ENCODE measurements at places on chromosomes 2 and 18. TPM values are rescaled to one million over a fixed set of nuclear protein-coding genes. Genes with fewer than 3 reads are reported as not detected.

- H3K27ac ChIP-seq = no peak overlapping the region
- no peaks in the 10 kb centered on the region for H3K27me3 ChIP-seq
- no peaks in the 10 kb centered on the region for H3K4me1 ChIP-seq
- H3K4me3 ChIP-seq = no peak overlapping the region
- DNase-seq = no peak
- no peaks in the 10 kb centered on the region for H3K36me3 ChIP-seq
Measured at GRCh38 chr2:136932700-136933099, 167.4 kb downstream of the THSD7B start.

DNA sequence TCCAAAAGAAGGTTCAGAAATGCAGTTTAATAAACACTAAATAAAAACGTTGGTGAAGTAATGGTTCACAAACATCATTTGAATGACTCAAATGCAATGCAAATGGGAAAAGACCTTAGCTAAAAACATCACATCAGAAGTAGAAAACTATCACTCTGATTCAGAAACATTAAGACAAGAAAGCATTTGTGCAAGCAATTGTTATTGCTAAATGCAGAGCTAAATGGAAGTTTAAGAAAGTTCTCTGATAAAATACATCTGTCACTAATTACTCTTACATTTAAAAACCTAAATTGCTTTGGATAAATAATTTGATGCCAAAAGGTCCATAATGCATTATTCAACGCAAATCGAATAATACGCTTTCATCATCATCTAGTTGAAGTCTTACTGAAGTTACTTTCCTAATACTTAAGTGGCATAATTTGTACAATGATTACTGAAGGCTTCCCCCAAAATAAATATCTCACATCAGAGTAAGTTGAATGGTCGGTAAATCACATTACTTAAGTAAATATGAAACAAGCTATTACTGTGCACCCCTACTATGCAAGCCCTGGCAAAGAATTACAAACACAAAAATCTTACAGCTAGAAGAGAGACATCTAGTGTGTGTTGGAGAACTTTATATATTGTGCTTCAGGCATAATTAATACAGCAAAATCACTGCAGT, 105.7 kb upstream of the KCTD1 start:
- H3K4me1 ChIP-seq = peaks cover 7% of the 10 kb centered on the region
- H3K36me3 ChIP-seq = no peaks in the 10 kb centered on the region
- H3K27me3 ChIP-seq = peaks cover 59% of the 10 kb centered on the region
- no peak for DNase-seq
- H3K4me3 ChIP-seq = no peak overlapping the region

DNA sequence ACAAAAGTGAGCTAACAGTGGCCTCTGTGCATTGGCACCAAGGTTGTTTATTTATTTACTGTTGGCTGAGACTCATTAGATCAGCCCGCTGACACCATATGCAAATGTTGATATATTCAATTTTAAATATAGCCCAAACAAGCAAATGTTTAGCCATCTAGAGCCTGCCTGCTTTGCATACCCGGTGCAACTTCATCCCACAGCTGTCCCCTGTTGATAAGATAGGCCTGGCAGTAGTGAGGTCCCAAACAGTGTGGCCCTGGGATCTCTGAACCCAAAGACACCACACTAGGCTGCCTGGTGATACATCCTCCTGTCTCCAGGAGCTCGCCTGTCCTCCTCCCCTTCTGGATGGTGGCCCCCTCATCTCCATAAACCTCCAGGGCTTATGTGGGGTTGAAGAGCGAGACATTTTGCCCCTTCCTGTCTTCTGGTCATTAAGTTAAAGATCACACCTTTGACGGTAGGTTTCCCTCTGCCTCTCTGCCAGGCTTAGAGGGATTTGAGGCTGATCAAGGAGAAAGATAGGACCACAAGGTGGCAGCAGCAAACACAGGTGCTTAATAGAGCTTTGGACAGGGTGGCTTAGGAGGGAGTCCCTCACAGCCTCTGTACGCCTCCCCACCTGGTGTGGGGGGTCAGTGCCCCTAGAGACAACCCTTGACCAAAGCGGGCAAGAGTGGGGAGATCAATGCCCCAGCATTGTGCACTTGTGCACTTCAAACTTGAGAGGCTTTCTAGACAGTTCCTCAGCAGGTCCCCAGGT, 23.7 kb upstream of the MYO5B start:
- no peaks in the 10 kb centered on the region for H3K4me1 ChIP-seq
- no peak overlapping the region for H3K27ac ChIP-seq
- peak; percentile 3 for DNase-seq
- no peaks in the 10 kb centered on the region for H3K36me3 ChIP-seq

- H3K4me1 ChIP-seq = no peaks in the 10 kb centered on the region
- no peak overlapping the region for H3K4me3 ChIP-seq
- no peaks in the 10 kb centered on the region for H3K27me3 ChIP-seq
- H3K36me3 ChIP-seq = peaks cover 75% of the 10 kb centered on the region
- no peak overlapping the region for H3K27ac ChIP-seq
- DNase-seq = no peak
Measured at GRCh38 chr2:233437439-233437955, 83.2 kb downstream of the DGKD start.

The SPEG gene
- total RNA-seq = 17.7 TPM

The FIGN gene
- total RNA-seq = not detected

The UGT1A5 gene
- total RNA-seq = not detected

The RRM2 gene
- total RNA-seq = 1.6 TPM

Measured in CD4-positive, alpha-beta T cell (primary cell).